ENCODE measurements at places on chromosomes 3 and 15.

GRCh38 chr3:127014536-127015281 lies 31.8 kb downstream of the PLXNA1 start:
- no peak for DNase-seq

- DNase-seq, result no peak
Measured at GRCh38 chr15:56839099-56839498, 79.3 kb upstream of the TCF12 start.

- DNase-seq, result no peak
Measured at GRCh38 chr3:134852132-134852531, 57.1 kb downstream of the EPHB1 start.

DNA sequence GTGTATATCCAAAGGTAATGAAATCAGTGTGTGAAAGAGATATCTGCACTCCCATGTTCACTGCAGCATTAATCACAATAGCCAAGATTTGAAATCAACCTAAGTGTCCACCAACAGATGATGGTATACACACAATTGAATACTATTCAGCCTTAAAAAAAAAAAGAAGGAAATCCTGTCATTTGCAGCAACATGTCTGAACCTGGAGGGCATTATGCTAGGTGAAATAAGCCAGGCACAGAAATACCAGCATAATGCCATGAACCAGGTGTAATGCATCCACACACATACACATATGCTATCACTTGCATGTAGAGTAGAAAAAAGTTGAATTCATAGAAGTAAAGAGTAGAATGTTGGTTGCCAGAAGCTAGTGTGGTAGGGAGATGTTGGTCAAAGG lies 18.4 kb upstream of the NR1I2 start:
- no peak for DNase-seq

GRCh38 chr3:129950318-129951046 lies 24.0 kb upstream of the TRH start:
- no peak for DNase-seq

GRCh38 chr3:186519021-186519658 lies 25.0 kb downstream of the CRYGS start:
- DNase-seq, result peak; percentile 75

- no peak for DNase-seq
Measured at GRCh38 chr3:58848826-58849225, 182.3 kb upstream of the FAM3D start.

DNA sequence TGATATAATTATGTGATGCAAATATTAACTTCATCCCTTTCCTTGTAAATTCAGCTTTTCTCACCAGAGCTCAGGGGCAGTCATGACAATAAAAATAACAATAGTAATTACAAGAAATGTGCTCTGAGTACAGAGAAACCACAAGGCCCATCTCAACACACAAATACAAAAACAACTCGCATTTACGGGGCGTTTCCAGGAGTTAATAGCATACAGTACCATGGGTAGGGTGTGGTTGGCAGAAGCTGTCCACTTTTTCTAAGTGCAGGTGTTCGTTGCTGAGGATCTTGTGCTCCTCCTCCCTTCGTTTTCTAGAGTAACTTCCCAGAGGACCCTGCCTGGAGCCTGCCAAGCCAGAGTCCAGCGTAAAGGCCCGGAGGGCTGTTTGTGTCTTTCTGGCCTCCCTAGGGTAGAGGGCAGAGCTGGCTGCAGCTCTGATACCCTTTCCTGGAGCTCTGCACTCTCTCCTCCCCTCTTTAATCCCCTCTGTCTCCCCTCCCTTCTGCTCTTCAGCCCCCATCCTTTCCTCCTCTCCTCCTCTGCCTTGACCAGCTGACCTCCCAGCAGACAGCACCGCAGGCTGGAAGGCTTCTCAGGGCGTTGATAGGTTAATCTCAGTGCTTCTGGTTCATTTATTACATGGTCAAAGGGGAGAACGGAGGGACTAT lies 11.4 kb downstream of the SEMA3G start:
- DNase-seq, result no peak

DNA sequence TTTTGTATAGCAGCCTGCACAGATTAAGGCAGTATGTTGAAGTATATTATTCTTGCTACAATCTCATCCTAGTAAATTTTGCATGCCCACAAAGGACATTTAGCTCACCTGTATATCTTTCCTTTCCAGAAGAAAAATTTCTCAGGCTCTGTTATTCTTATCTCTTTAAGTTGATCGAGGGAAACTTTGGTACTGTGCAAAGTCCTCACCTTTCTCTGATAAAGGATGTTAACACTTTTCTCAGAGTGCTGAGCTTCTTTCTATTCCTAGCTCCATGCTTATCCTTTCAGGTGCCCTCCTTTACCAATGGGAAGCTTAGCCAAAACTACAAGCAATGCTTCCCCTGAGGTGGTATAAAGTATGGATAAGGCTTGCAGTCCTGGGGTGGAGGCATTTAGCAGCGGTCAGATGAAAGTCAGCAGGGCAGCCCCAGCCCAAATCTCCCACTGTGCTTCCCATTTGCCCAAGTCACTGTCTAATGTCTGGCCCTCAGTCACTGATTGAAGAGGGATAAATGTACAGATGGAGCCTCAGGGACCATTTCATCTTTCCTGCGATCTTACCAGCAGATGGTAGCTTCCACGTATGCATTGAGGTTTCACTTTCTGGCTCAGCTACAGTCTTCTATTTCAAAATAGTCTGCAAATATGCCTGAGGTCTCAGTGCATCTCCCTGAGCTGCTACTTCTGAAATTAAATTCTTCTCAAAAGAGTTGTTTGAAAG lies 127.8 kb upstream of the P2RY1 start:
- no peak for DNase-seq

Data from naive B cell (primary cell).